ENCODE measurements at places on chromosomes 16 and 17. TPM values are rescaled to one million over a fixed set of nuclear protein-coding genes. Genes with fewer than 3 reads are reported as not detected.

Gene CLEC18B
- not detected for total RNA-seq

Gene C16orf96
- 0.19 TPM for total RNA-seq

Gene KRT25
- total RNA-seq, result not detected

Gene RBL2
- 54.4 TPM for total RNA-seq

Measured in omental fat pad (tissue), 4 donors.